ENCODE measurements at places on chromosomes 7 and 10.

GRCh38 chr7:47806701-47807103 lies 141.6 kb downstream of the PKD1L1 start:
- DNase-seq: no peak

DNA sequence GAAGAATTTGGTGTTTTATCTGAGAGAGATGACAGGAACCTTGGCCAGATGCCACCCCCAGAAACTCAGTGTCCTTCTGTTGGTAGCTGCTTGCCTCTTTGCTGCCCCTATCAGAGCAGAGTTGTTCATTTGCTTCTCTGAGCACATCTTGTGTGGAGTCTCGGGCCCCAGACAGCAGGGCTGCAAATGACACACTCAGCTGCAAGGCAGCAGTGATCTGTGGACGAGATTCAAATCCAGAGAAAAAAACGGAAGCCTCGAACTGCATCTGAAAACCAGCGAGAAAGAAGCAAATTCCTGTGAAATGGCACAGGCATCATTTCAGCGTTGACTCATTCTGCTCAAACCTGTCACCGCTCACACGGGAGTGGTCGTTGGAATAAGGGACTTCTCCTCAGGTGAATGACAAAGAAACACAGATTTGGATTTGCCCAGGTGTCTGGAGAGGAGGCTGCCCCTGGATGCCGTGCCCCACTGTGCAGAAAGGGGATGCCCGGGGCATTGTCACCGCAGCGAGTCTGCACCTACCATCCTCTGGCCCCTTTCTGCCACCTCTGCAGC lies 144.7 kb downstream of the PFKFB3 start:
- peak; percentile 46 for DNase-seq

GRCh38 chr10:34195364-34196057 lies 619.6 kb downstream of the PARD3 start:
- no peak for DNase-seq

- DNase-seq: peak; percentile 42
These were observed 88.1 kb upstream of the RET start for GRCh38 chr10:42988517-42989395.

- no peak for DNase-seq
These were observed 1.7 kb upstream of the CACNA2D1 start for GRCh38 chr7:82445271-82445670.

DNA sequence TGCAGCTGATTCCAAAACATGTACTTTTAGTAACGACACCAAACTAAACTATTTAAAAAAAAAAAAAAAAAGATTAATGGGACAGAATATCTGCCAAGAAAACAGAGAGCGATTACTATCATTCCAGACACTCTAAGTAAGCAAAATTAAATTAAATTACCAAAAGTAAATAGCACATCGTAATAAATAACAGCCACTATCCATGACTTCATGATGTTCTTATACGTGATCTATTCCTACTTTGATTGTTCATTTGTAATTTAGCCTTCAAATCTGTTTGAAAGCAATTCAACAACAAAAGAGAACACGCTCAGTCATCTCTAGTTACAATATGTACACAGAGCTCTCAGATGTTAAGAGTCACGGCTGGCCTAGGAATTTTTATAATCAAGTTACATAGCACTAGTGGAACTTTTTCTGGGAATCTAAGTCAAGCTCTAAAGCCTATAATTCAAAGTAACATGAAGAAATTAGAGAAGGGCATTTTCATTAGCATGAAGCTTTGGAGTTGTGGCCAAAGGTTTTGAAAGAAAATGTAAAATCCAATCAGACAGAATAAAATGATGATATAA lies 241.7 kb upstream of the NEBL start:
- DNase-seq: no peak

DNA sequence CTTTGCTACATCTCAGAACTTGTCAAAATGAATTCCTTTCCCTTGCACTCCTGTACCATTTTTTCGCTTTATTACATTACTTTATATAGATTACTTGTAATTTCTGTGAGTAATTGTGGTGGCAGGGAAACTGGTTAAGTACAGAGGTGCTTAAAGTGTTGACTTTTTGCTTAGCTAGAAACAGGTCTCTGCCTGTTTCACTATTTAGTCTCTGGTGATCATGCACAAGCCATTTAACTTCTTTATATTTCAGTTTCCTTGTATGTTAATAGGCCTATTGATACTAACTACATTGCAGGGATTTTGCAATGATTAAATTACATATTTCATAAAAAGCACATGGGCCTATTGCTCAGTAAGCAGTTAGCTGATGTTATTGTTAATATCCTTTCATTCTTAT lies 233.8 kb downstream of the PRKG1 start:
- no peak for DNase-seq

GRCh38 chr10:52335665-52336064 lies 21.6 kb downstream of the DKK1 start:
- DNase-seq: no peak

GRCh38 chr10:29142516-29143314 lies 146.2 kb upstream of the LYZL1 start:
- DNase-seq: no peak

DNA sequence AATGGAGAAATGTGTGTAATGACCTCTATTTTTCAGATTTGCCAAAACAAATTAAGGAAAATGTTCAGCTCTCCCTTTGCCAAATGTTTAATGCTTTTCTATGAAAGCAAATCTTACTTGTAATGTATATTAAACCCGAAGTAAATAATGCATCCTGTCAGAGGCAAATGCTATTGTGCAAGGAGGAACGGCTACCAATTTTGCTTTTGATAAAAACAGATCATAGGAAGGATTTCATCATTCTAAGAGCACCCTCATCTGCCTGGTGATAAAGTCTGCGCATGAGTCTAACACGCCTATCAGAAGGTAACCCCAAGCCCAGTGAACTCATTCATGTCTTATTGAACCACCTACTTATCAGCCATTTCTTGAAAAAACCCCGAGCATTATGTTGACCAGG lies 412.4 kb upstream of the MKI67 start:
- no peak for DNase-seq

DNA sequence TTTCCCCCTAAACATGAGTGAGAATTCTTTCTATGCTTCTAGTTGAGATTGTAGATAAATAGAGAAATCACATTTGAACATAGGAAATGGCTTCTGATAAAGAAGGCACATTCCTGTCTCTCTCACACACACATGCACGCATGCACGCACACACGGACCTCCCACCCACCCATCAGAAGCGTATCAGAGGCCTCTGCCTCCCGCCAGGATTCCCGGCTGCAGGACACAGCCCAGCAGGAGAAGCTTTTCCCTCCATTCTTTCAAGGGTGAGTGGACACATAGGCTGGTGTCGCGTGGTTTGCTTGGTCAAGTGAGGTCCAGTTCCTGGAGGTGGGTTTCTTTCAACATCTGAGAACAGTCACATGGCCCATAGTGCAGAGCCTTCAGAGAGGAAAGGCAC lies 34.2 kb downstream of the KLF6 start:
- DNase-seq: no peak

GRCh38 chr10:8636371-8636770 lies 581.9 kb downstream of the GATA3 start:
- no peak for DNase-seq

- no peak for DNase-seq
These were observed 7.4 kb downstream of the ARHGAP21 start for GRCh38 chr10:24716295-24716694.

GRCh38 chr10:111432588-111432987 lies 355.8 kb downstream of the ADRA2A start:
- no peak for DNase-seq

GRCh38 chr7:156816943-156817572 lies 75.9 kb downstream of the LMBR1 start:
- DNase-seq: no peak

- no peak for DNase-seq
These were observed 21.9 kb downstream of the PSAP start for GRCh38 chr10:71829171-71829570.

- no peak for DNase-seq
These were observed 43.4 kb upstream of the OPTN start for GRCh38 chr10:13056456-13057077.

- DNase-seq: no peak
These were observed 5.7 kb downstream of the GATA3 start for GRCh38 chr10:8060010-8060703.

GRCh38 chr7:27115221-27116026 lies 12.9 kb upstream of the HOXA2 start:
- DNase-seq: peak; percentile 90

DNA sequence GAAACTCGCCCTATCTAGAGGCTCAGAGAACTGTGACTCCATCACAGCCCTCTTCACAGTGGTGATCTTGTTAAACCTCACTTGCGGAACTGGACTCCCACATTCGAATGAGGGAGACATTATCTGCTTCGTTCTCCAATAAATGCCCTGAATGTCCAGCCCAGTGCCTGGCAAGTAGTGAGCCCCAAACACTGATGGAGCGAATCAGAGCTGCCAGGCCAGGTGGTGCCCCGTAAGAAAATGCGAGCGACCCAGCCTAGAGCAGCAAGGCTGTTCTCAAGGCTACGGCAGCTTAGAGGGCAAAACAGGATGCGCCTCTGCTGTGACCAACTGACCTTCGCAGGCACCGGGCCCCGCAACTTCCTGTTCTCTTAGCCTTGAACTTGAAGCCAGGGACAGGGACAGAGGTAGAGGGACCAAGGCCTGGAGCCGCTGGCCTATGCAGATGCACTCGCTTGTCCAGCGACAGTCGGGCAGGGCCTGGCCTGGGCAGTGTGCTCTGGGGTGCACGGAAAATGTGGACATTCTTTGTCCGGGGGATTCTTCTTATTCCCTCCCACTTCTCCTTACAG lies 217.6 kb downstream of the TCERG1L start:
- DNase-seq: no peak

GRCh38 chr10:2920168-2920567 lies 147.2 kb upstream of the PFKP start:
- DNase-seq: no peak

DNA sequence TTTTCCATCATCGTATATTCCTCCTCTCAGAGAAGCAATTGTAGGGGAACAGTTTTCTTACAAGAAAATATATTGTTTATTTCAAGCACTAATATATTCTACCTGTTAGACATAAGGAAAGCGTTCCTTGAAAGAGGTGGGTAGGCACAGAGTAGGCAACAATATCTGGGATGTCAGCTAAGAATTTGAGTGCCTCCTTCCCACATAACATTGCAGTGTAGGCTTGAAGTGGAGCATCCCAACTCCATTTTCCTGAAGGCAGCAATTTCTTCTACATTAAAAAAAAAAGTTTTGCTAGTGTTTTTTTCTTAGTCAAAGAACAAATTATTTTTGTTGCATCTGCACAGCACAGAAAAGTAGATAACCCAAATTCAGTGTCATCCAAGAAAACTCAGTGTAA lies 20.8 kb downstream of the BCAP29 start:
- no peak for DNase-seq

DNA sequence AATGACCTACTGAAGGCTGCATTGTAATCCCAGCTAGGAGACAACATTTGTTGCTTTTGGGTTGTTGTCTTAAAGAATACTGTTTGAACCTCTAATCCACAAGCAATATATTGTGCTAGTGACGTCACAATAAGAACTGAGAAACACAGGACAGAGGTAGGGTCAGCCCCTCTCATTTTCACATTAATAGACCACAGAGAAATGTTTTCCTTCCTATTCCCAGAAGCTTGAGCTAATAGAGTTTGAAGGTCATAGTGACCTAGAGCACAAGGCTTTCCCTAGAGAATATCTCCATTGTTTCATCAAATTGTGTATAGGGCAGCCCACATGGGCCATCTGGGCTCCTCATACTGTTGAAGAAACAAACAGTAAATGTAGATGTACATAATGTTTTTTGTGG lies 300.9 kb upstream of the AKR1E2 start:
- DNase-seq: no peak

DNA sequence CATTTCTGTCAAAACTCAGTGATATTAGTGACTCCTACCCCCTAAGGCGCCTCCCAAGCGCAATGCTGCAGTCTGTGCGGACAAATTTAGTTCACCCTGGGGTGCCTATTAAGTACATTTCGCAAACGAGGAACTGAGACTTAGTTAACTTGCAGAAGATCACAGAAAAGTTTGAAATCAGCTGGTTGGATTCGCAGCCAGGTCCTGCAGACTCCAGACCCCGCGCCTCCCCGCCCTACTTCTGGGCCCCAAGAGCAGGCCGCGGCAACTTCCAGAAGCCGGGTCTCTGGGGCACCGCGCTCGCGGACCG lies 588 bp downstream of the CYREN start:
- no peak for DNase-seq

DNA sequence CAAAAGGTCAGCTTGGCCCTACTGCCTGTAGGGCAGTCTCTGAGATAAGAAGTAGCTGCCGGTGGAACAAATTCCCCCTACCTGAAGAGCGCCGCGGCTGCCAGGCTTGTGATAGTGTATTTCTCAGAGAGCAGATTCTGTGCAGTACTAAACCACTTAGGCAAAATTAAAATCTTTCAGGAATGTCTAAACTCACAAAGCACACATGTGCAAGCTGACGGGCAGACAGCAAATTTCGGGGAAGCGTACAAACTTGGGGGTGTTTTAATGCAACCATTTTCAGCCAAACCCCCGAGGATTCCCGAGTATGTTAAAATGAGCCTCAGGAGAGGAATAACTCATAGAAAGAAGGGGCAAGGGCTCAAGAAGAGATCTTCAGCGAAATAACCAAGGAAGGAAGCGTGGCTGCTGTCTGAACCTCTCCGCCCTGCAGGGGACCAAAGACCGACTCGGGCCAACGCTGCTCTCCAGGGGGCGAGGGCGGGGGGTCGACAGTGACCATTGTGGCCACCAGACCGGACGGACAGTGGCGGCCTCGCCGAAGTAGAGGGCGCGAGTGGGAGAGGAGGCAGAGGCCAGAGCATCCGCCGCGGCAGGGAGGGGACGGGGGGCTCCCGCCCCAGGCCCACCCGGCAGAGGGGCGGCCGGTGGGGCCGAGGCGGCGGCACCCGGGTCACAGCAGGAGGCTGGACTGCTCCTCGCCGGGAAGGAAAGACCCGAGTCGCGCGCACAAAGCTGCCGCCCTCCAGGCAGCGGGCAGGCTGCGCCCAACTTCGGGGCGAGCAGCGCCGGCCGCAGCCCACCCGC lies 819 bp downstream of the HYCC1 start:
- no peak for DNase-seq

DNA sequence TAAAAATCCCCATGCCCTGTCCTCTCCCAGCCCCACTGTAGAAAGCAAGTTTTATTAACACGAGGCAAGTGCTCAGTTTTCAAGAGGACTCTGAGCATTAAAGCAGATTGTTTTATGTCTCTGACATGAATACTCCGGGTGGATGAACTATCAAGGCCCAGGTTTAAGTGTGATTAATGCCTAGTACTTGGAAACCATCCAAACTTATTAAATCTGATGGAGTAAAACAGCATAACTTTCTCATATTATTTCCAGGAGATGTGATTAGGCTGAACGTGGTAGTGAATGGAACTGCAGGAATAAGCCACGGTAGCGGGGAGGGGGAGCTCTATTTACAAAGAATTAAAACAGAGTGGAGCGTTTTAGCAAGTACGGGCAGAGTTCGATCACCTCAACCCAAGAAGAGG lies 144.2 kb upstream of the RNF32 start:
- no peak for DNase-seq

GRCh38 chr10:6203331-6204062 lies 765 bp downstream of the PFKFB3 start:
- peak; percentile 66 for DNase-seq

GRCh38 chr10:71316056-71316785 lies 2.8 kb upstream of the SLC29A3 start:
- DNase-seq: no peak

GRCh38 chr10:43938810-43939209 lies 290.1 kb upstream of the ZNF32 start:
- DNase-seq: peak; percentile 29
